ENCODE measurements at places on chromosomes 2 and 18.

DNA sequence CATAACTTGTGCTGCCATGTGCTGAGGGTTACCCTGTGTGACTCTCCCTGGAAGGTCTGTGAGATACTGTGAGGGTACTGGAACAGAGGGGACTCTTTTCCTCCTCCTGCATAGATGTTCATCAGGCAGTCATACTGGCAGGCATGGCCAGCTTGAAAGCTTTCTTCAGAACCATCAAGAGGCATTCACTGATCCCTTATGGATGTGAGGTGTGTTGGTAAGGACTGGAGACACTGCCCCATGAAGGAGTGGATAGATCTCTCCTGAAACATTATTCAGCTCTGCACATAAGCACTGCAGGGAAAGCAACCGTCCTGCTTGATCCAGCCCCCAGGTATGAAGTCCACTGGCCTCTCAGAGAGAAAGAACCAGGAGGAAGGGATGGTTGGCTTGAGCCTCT is 176.6 kb upstream of the ARL4C start:
- no peak for DNase-seq

- DNase-seq, result no peak
These were observed 20.3 kb upstream of the DNAJC10 start for GRCh38 chr2:182695776-182696175.

DNA sequence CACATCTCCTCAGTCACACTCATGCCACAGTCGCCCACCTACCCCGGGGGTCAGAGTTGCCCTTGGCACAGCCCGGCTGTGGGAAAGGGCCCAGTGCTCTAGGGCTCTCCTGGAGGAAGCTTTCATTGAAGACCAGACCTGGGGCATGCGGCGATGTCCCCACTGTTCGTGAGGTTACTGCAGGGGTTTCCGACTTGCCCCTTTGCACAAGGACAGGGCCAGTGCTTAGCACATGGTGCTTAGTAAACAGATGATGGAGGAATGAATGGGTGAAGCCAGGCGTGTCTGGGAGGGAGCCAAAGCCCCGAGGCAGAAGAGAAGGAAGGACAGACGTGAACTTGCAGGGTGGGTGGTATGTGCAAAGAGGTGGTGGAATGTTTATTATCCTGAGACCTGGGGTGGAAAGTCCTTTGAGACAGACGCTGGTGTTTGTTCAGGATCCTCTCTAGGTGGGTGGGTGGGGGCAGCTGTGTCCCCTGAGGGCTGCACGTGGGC is 205.9 kb upstream of the ARL4C start:
- DNase-seq, result no peak

DNA sequence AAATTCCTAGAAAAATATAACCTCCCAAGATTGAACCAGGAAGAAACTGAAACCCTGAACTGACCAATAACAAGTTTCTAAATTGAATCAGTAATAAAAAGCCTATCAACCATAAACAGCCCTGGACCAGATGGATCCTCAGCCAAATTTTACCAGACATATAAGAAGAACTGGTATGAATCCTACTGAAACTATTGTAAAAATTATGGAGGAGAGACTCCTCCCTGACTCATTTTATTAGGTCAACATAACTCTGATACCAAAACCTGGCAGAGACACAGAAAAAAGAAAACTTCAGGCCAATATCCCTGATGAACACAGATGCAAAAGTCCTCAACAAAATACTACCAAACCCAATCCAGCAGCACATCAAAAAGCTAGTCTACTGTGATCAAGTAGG is 11.3 kb downstream of the NT5C1B start:
- DNase-seq, result no peak

DNA sequence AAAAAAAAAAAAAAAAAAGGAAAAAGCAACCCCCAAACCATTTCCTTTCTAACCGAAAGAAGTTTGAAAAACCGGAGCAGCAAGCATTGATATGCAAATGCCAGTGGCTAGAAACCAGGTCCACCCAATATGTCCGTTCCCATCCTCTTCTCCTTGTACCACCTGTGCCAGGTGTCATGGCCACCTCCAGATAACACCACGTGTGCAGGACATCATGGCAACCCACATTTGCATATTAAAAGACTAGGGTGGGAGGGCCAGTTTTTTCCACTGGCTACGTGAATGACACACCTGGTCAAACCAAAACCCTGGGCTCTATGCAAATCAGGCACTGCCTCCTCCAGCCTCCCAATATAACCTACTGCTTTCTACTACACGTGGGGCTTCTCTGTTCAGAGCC is 303.3 kb upstream of the GULP1 start:
- no peak for DNase-seq

GRCh38 chr2:105935063-105935462 is 190.4 kb downstream of the NCK2 start:
- DNase-seq, result no peak

GRCh38 chr2:218406949-218407618 is 7.4 kb downstream of the CTDSP1 start:
- no peak for DNase-seq

DNA sequence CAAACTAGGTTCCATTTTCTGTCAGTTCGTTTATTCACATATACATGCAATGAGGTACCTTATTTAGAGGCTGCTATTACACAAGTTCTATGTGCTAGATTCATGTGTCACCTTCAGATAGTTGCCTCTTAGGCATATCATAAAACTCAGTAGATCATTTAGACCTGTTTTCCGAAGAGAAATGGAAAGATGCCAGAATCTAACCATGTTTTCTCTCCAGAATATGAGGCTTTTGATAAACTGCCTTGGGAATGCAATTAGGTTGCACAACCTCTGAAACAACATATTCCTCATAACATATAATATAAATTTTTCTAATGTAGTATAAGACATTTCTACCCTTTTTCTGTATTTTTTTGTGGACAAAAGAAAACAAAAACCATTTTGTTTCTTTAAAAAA is 108.1 kb downstream of the PRPF40A start:
- peak; percentile 20 for DNase-seq

DNA sequence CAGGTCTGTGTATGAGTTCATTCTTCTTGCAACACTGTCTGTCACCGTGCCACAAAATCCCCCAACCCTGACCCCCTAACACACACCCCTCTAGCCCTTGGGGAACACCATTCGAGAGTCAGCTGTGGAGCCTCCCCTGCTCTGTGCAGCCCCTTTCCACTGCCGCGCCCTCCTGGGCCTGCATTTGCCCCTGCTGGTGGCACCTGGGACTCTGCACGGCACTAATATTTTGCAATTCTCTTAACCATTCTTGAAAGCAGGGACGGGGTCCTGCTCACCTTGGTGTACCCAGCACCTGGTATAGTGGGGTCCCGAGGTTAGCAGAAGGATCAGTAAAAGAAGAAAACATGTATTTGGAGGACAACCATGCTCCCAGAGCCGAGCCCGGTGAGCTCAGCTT is 124.0 kb downstream of the HDAC4 start:
- DNase-seq, result no peak

DNA sequence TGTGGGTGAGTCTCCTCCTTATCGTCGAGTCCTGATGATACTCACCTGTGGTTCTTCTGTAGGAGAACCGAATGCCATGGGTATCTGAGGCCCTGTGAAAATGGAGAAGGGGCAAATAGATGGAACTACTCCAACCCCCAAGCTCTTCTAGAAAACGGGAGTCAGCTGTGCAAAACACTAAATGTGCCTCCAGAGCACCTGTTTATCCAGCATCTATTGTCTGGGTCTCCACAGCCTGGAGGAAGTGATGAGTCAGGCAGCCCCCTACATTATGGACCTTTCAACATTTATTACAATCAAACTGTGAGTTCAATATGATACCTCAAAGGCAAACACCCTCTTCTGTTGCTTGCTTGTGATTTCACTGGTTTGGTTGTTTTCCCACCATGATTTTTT is 9.8 kb upstream of the LRRFIP1 start:
- no peak for DNase-seq

DNA sequence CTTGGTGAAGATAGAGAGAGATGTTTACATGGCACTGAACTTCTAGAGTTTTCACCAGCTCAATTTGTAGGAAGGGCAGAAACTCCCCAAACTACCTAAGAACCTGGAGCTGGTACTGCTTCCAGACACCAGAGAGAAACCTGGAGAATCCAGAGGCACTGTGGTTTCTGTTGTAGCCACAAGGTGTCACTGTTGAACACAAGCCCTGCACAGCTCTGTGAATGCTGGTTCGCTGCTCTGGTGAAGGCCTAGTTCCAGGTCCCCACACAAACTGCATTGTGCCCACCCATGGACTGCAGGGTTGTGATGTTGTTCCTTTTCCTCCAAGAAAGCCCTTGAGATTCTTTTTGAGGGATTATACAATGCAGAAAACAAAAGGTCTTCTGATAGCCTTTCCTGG is 150.5 kb upstream of the HS6ST1 start:
- DNase-seq, result no peak

DNA sequence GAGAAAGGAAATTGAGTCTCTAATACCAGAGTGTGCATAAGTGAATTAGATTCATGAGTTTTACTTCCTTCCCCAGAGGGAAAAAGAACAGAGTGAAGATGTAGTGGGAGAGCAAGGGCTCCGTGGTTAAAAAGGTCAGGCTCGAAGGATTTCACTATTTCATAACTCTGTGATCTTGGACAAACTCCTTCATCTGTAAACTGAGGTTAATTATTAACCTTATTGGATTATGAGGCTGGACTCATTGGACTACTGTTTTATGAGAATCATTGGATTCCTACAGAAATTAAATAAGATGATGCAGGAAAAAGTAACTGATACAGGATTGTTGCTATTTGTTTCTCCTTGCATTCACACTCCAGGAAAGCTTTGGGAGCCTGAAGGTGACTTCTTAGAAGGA is 45.0 kb downstream of the SRD5A2 start:
- DNase-seq, result no peak

DNA sequence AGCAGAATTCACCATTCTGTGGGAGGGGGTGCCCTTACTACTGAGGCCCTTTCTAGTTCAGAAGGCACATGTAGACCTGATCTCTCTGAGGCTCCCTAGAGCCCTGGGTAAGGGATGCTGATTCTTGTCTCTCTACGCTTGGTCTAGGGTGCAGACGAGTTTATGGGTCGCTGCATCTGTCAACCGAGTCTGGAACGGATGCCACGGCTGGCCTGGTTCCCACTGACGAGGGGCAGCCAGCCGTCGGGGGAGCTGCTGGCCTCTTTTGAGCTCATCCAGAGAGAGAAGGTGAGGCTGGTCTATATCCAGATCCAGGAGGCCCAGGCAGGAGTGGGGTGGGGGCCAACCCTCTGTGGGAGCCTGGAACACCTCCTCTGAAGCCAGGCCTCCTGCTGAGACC is 147.2 kb downstream of the DYSF start:
- no peak for DNase-seq

DNA sequence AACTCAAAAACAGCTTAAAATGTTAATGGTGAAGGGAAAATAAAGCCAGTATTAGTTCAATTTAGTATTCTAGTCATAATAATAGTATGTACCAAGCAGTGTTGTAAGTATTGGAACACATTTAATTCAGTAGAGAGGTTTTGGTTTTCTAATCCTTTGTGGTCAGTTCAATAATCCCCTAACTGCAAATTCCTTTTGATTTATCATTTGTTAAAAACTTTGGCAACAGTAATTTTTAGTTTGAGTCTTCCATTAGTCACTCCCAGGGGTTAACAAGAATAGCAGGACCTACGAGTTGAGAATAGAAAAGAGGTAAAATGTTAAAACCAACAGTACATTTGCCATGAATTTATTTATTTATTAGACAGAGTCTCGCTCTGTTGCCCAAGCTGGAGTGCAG is 10.7 kb downstream of the MRPL44 start:
- no peak for DNase-seq

DNA sequence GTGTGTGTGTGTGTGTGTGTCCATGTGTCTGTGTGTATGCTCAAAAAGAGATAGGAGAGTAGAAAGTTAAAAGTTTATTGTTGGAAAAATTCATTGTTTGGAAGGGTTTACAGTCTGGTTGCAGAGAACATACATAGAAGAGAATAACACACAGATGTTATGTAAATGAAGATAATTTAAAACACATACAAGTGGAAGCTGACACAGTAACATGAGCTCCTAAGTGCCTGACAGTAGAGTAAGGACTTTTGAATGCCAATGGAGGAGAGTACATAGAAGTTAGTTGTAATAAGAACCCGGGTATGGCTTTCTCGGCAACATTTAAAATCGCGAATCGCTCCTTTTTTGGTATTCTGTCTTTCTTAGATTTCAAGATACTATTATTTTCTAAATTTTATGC is 137.0 kb upstream of the FANCL start:
- DNase-seq, result no peak

GRCh38 chr2:159786938-159787337 is 11.1 kb downstream of the CD302 start:
- DNase-seq, result no peak

DNA sequence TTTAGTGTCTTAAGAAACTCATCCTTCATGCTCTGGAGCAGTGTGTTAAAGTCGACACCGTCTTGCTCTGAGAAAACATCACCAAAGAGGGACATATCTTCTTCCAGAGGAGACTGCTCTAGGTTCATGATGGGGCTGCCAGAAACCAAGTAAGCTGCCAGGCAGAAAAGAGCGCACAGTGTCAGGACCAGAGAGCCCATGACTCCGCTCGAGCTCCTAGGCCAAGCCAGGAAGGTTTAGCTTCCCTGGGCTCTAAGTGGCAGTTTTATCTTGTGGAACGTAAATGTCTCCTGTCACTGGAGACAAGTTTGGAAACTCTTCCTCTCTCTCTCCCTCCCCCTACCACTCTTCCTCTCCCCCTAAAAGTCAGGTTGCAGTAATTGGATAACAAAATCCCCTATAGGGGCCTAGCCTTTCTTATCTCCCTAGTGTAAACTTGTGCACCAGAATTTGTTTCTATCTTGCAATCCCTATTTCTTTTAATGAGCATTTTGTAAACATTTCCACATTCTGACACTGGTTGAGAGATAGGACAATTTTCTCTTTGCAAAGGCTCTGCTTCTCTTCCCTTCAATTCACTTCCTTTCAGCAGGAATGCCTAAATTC is at the start of gene BMP10:
TSS of gene BMP10 (minus strand) at position 239 of the 606 bp plus-strand sequence. CDS start at position 200, 39 bp downstream.
- DNase-seq, result no peak

GRCh38 chr2:158189526-158189925 is 87.8 kb downstream of the UPP2 start:
- DNase-seq, result no peak

DNA sequence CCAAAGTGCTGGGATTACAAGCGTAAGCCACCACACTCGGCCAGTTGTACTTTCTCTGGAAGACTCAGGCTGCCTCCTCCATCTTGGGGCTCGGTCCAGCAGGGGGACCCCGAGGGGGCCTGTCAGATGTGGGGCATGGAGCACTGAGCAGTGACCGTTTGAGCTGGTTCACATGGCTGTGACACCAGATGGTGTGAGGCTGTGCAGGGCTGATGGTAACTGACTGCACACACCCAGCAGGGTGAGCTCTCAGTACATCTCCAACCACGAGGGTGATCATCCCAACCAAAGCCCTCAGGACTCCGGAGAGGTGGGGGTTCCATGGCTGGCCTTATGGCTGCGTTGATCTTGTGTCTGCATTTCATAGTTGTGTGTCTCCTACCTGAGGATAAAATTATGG is 63.4 kb downstream of the FAM168B start:
- DNase-seq, result no peak

DNA sequence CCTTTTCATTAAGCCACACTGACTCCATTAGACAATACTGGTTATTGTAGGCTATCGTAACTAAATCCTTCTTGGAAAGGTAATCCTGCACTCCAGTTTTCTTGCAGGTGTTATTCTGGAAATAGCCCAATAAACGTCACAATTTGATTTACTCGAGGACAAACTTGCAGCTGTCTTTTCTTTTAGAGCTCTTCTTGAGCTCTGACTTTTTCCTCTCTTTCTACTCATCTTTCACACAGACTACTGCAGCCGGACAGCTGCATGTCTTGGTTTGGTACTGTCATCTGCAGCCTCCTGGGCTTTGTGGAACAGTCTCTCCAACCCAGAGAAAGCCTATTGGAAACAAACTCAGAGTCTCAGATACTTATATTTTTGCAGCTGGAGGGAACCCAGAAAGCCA is 23.0 kb upstream of the MSGN1 start:
- DNase-seq, result no peak

GRCh38 chr2:605674-606608 is 71.3 kb downstream of the TMEM18 start:
- no peak for DNase-seq

Measured in SK-N-MC (cell line).